Stimulated activated CD4-positive, alpha-beta T cell treated with anti-CD3 and anti-CD28 coated beads, TNF-alpha, amount 100 ng/mL, for 4 hours (primary cell): ENCODE measurements at places on chromosomes 11 and 22.

DNA sequence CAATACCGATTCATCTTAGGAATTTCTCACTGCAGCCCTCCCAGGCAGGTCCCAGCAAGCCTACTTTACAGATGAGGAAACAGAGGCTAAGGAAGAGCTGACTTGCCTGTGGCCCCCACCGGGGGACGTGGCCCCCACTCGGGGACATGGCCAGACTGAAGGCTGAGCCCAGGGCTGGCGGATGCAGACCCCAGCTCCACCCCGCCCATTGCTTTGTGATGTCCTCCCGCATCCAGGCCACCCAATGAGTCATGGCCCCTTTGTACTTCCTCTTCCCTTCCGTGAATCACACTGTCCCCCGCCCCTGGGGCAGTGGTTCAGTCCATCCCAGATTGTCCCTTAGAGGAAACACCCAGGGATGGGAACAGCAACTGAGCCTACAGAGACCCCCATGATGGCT is 116.0 kb upstream of the ANO1 start:
- DNase-seq: no peak

- DNase-seq: no peak
These were observed 48.1 kb downstream of the DNHD1 start for GRCh38 chr11:6544921-6545850.

DNA sequence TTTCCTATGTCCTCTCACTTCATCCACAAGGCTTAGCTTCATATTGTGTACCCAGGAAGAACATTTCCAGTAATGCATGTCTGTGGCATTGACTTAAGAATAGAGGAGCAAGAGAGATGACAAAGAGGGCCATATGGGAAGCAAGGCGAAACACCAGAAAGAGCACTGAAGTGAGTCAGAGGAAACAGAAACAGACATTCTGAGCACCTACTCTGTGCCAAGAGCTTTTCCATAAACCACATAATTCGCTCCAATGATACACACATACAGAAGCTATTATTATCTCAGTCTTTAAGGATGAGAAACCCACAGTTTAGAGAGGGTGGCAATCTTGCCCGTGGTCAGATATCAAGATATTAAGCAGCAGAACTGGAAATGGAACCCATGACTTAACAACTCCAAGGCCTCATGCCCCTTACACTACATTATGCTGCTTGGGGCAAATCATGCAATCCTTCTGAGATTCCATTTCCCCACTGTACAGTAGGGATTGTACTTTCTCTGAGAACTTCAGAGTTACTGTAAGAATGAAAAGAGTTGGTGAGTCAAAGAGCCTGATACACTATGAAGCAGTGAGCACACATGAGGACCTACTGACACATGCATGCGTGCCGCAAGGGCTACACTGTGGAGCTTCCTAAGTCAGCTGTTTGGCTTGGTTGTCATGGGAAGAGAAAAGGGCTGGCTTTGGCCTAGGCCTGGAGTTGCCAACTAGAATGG is 126.6 kb downstream of the KCNC1 start:
- no peak for DNase-seq

GRCh38 chr11:15223318-15223717 is 108.6 kb downstream of the INSC start:
- no peak for DNase-seq
